CMK (cell line): ENCODE measurements at places on chromosomes 1 and 21.

GRCh38 chr1:152879559-152880198 is 1.6 kb downstream of the SMCP start:
- no peak for DNase-seq

DNA sequence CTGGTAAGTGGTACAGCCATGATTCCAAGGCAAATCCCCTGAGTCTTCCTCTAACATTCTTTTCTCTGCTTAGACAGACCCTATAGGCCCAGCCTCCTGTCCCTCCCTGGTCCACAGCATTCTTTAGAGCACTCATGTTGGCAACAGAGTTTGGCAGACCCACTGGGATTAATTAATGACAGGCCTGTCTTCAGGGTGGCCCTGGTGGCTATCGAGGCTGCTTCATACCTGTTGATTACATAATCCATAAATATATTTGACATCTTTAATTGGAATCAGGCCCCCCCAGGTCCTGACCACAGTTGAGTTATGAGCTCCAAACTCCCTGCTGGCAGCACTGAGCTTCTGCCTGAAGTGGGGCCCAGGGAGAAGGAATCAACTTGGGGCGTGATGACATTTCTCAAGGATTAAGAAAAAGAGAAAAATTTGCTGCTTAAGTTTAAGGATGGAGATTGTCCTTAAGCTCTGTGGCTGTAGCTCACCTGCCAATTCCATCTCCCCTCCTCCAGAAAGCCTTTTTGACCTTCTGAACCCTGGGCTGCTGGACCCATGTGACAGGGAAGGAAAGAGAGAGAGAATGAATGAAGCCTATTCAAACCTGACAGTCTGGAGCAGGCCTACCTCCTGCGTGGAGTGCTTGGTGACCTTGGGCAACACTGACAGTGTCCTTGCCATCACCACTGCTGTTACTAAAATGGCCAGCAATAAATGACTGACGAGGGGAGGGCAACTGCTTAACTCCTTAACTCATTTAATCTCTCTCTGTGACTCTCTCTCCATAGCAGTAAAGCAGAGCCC is 156.6 kb downstream of the TRABD2B start:
- no peak for DNase-seq

DNA sequence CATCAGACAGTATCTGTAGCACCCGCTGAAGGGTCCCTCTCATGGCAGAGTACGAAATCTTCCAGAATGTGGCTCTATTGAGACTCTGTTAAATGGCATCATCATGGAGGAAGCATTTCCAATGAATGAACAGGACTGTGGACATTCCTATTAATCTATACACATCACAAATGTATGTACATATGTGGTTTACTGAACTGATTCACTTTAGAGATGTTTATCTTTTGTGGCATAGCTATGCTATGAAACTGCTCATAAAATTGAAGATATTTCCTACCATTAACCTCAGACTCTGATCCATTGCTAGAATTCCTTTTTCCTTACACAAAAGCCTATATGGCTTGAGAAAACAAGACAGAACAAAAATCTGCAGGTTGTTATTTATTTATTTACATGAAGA is 259.6 kb upstream of the RRP15 start:
- no peak for DNase-seq

- DNase-seq: no peak
These were observed 25.6 kb downstream of the UBIAD1 start for GRCh38 chr1:11298390-11299224.

DNA sequence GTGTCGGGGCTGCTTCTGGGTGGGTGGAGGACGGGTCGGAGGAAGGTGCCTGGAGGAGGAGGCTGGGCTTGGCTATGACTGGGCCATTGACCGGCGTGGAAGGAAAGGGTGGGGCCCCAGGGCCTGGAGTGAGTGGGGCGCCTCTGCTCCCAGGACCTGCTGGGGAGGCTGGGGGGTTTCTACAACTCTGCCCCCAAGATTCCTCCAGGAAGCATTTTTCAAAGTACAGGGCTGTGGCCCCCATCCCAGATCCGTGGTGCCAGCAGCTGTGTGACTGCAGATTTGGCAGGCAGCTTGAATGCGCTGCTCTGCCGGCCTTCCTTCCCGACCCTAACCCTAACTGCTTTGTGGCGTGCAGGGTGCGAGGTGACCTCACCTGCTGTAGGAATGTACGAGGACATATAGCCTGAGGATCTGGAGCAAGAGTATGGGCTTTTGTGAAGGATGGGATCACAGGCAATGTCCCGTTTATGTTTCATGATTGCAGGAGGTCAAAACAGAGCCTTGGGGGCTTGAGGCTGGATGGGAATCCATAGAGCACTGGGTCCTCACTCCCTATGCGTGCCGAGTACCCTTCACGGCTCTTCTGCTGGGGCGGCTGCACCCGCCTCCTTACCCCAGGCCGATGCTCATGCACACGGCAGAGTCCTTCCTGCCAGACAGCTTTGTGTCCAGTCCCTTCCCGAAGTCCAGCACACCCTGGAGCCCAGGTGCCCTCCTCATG is 24.7 kb downstream of the TRPM2 start:
- no peak for DNase-seq

DNA sequence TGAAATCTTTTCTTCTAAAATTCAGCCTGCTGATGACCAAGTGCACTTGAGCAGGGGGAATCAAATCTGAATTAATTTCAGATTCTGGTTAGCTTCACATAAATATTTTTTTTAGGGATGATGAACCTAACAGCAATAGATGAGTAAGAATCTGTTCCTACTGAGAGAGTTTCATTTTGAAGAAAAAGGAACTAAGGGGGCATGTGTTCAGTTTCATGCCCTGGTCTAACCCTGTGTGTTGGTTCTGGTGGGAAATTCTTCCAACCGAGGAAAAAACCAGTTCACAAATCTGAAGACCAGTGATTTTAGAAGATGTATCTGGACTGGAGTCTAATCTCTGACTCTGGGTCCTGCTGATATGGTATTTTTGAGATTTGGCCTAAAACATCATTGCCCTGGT is 13.7 kb downstream of the SELL start:
- no peak for DNase-seq

DNA sequence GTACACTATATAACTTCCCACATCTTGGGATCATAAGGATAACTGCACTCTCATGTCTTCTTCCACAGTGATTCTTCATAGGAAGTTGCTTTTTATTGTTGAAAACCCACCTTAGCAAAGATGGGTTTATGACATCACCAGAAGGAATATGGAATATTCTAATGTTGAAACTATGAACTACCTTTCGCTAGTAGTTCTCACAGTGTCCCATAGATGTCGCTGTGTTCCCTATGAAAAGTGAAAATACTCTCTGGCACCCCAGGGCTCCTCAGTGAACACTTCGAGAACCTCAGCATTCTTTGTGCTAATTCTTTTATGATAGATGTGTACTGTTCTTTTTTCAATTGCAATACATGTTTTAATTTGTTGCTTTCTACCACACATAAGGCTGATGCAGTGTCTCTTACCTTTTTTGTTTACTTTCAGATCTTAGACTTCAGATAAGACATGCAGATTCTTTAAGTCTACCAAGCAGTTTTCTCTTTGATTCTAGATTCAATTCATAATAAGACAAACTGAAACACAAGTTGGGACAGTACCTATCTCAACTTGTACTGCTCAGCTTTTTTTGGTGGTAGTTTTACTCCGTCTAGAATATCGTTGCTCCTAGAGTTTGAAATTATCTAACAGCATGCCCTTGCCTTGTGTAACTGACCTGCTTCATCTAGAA is 90.8 kb downstream of the GTF2B start:
- DNase-seq: no peak

DNA sequence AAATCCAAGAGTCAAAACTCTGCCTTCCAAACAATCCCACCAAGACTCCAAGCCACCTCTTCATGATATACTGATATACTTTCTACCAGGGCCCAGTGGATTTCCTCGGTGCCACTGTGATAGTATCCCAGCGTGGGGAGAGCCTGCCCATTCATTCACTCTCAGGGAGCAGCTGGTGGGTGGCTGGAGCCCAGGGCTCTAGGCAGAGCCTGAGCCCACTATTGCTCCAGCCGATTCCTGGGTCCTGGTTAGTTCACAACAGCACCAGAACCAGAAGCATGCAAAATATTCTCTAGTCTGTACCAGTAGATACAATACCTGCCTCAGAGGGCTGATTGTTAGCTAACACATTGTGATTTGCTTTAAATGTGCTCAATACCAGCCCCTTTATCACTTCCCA is 831 bp downstream of the CSRP1 start:
- DNase-seq: no peak

- DNase-seq: no peak
These were observed 6.7 kb upstream of the LGALS8 start for GRCh38 chr1:236516929-236517704.

- DNase-seq: no peak
These were observed 89.6 kb downstream of the NFIA start for GRCh38 chr1:61171974-61172373.

- DNase-seq: no peak
These were observed 164.4 kb downstream of the DYRK1A start for GRCh38 chr21:37530901-37531351.

GRCh38 chr1:17437580-17438317 is 1.7 kb downstream of the RCC2 start:
- no peak for DNase-seq

DNA sequence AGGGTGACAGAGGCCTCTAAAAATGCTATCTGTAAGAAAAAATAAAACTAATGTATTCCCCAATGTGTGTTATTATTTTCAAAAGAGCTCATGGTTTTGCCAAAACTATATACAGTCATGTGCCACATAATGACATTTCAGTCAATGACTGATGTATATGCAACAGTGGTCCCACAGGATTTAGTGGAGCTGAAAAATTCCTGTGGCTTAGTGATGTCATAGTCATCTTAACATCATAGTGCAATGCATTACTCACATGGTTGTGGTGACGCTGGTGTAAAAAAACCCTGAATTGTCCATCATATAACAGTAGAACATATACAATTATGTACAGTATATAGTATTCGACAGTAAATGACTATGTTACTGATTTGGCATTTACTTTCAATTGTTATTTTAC is 172.4 kb downstream of the CACNA1E start:
- DNase-seq: no peak

GRCh38 chr1:71698186-71698585 is 584.2 kb downstream of the NEGR1 start:
- no peak for DNase-seq

- no peak for DNase-seq
These were observed 19.1 kb downstream of the SPOCD1 start for GRCh38 chr1:31796707-31797106.

DNA sequence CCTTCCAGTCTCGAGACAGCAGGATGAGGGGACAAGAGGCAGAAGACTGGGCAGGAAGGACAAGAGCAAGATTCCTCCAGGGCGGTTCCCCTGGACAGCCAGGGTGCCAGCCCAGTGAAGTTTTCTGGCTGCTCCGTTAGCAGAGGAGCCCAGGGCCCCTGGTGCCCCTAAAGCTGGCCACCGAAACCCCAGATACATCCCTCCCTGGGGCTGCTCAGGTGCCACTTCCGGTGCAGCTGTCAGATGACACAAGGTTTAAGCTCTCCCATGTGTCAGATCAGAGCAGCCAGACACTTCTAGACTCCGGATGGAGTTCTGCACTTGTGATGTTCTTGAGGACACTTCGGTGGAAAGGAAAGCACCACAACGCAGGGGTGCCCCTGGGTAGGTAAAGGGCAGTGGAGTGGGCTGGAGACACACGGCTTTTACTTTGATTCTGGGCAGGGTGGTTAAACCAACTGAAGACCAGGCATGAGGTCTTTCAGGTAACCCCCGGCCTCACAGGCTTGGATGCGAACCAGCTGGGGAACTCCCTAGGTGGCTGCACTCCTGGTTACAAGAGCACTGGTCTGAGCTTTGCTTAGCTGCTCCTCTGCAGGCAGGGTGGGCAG is 85.7 kb downstream of the ITPKB start:
- no peak for DNase-seq

GRCh38 chr21:25636727-25637126 is 2.3 kb upstream of the JAM2 start:
- DNase-seq: no peak

DNA sequence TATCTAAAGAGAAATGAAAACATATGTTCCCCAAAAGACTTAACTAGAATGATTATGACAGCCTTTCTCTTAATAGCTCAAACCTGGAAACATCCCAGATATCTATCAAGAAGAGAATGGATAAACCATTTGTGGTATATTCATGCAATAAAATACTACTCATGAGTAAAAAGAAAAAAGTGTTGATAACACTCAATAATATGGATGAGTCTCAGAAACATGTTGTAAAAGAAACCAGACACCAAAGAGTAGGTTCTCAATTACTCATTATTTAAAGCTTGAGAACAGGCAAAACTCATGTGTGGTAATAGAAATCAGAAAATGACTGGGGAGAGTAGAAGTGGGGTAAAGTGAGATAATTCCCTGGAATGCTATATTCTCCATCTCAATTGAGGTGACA is 154.1 kb downstream of the PHTF1 start:
- no peak for DNase-seq

DNA sequence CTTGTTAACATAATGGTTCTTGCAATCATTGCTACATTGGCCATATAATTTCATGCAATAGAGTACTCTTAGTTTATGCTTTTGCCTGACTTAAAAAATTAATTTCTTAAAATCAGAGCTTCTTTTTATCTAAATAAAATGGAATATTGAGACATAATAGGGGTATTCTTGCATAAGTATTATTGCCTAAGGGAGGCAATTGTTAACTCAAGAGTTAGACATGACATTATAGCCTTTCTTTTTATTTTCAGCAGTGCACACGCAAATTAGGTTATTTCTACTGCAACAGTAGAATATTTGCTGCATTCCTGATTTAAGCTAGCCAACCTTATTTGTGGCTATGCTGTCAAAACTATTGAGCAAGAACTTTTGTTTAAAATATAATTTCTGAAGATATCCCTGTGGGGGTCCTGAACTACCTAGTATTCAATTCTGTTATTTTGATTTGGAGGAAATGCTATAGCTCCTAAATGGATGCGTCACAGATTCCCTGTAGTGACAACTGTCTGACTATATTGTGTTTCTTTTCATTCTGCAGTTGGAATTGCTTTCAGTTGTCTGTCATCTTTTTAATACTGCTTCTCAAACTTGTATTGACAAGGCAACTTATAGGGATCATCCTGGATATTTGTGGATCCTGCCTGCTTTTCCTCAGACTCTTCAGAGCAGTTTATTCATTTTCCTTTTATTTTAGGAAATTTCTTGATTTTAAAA is 211.0 kb downstream of the PATJ start:
- DNase-seq: no peak

GRCh38 chr1:219805191-219805590 is 123.2 kb downstream of the SLC30A10 start:
- no peak for DNase-seq

- no peak for DNase-seq
These were observed at the start of gene FAM110D for GRCh38 chr1:26158908-26159742. Gene FAM110D (plus strand): TSS chr1:26159079. CDS start chr1:26161292, 2,213 bp downstream.

GRCh38 chr1:119926553-119926952 is 30.2 kb upstream of the ADAM30 start:
- no peak for DNase-seq

DNA sequence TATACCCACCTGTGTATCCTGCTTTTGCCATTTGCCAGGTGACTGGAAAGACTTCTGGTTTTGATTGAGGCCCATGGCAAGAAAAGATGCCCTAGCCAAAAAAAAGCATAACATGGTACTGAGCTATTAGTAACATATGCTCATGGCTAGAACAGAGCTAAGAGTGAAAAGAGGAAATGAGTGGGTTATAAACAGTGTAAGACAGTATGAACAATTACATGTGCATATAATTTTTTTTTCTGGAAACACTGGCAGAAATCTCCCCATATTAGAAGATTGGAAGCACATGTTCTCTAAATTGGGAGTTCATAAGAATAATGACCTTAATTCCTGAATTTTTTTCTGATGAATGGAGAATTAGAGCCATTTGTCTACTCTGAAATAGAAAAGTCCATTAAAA is 41.2 kb upstream of the PDC start:
- DNase-seq: no peak
